ENCODE measurements at places on chromosomes 4 and X.

DNA sequence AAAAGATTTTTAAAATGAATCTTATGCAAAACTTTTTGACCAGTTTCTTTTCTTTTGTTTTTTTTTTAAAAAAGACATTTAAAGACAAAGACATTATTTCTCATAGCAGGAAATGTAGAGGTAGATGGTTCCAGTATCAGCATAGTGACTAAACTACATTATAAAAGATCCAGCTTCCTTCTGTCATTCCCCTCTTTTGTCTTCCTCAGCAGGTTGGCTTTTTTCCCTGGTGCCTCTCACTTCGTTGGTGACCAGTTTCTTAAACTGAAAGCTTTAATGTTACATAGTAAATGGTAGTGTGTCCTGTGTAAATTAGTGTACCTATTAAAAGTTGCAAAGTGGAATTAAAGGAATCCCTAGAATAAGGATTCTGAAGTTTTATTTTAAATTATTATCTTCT is 36.1 kb downstream of the DCK start:
- no peak for DNase-seq

DNA sequence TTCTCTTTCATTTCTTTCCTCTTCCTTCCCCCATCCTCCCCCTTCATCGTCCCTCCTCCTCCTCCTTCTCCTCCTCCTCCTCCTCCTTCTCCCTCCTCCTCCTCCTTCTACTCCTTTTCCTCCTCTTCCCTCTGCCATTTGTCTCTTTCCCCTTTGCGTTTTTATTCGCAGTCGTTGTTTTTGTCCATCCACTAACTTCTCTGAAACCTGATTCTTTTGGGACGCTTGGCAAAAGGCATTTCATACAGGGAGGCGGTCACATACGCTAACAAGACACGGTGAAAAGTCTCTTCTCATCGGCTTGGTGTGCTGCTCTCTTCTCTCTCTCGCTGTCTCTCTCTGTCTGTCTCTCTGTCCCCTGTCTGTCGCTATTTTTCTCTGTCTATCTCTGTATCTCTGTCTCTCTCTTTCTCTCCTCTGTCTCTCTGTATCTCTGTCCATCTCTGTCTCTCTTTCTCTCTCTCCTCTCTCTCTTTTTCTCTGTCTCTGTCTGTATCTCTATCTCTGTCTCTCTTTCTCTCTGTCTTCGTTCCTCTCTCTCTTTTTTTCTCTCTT is 5.4 kb upstream of the SHOX start:
- DNase-seq, result no peak

- DNase-seq, result no peak
Observed at GRCh38 chr4:68183417-68183816, 53.7 kb upstream of the TMPRSS11F start.

DNA sequence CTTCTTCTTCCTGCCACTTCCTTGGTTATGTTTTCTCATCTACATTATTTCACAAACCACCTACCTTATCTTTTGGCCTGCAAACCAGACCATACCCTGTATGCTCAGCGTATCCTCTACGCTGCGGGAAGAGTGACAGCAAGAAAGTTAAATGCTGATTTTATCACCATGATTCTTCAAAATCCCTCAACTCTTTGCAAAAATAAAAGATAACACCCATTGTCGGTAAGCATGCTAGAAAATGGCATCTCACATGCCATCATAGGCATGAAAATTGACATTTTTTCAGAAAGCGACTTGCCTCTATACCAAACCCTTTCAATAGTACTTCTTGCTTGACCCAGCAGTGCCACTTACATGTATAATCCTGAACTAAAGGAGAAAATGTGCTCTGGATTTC is 102.0 kb downstream of the HPGD start:
- no peak for DNase-seq

DNA sequence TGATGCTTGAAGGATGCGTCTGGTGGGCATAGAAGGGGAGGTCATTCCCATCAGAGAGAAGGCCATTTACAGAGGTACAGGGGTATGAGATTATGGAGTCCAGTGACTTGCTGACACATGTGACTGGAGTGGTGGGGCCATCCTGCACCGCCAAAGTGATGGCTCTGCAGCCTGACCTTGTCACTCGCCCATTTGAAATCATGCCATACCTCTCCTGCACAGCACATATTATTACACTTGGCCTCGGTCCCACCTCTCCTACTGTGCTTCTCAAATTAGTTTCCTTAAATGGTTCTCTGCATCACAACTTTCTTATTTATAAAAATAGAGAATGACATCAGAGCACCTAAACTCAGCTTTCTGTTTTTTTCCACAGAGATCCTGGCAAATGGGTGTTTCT is 60.7 kb upstream of the HAND2 start:
- DNase-seq, result no peak

DNA sequence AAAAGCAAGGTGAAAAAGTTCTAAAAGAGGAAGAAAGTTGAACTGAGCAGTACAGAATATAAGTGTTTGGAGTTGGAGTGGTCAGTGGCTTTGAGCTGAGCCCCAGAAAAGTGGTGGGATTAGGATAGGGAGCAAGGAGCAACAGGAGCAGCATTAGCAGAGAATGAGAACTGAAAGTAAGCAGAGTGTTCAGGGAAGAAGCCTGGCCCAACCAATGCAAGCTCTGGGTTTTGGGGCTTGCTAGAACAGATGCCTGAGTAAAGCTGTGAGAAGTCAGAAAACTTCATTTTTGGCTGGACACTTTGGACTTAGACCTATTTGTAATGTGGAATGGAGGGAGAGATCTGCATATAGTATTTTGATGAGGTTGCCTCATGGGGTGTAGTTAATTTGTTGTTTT is 17.8 kb downstream of the JADE1 start:
- DNase-seq, result no peak

- no peak for DNase-seq
Observed at GRCh38 chrX:115023139-115023538, 5.7 kb upstream of the IL13RA2 start.

DNA sequence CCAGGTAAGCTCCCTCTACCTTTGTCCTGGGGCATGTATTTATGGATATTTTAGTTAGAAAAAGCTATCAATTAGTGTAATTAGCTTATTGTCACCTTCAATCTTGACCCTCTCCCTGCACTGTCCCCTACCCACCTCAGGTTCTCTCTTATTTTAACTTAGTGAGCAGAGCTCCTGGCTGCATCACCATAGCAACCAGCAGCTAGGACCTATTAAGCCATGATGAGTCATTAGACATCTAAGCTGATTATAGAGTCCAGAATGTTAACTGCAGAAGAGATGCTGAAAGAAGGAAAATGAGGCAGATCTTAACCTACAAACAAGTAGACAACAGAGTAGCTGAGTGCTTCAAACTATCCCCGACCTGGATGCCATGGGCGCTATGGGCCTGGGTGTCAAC is 36.6 kb downstream of the MAGEE2 start:
- no peak for DNase-seq

DNA sequence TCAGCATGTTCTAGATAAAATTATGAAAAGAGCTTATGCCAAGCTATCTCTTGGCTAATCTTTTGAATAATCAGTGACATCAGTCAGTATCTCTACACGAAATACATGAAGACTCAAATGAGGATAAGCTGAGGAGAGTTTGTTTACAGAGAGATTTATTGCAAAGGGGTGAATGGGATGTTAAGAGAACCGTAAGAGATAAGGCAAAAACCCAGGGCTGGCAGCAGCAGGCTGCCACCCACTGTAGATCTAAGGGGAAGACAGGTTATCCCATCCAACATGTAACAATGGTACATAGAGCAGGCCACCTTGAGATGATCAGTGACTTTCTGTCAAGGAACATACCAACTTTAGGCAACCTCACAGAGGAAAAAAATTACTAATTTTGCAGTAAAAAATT is 432.1 kb upstream of the NR3C2 start:
- no peak for DNase-seq

GRCh38 chr4:25085671-25086070 is 54.9 kb upstream of the LGI2 start:
- DNase-seq, result no peak

GRCh38 chrX:150886381-150886780 is 12.1 kb downstream of the CD99L2 start:
- no peak for DNase-seq

- peak; percentile 55 for DNase-seq
Observed at GRCh38 chrX:151396042-151396824, 773 bp upstream of the VMA21 start.

DNA sequence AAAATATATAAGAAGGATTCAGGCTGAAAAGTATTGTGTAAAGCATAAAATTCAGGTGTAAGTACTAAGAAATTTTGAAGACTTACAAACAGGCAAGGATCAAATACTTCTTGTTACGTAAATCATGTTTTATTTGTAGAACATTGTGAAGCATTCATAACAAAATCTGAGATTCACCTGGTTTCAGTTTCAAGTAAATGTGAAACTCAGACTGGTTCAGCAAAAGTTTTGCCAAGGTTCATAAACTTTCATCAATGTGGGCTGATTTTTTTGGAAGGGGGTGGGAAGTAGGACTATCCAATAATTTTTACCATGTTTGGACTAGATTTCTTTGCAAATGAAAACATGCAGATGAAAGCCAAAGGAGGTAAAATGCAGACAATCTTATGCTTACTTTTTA is 527.7 kb downstream of the ANKRD50 start:
- no peak for DNase-seq

GRCh38 chr4:12409507-12410190 is 981.0 kb upstream of the HS3ST1 start:
- DNase-seq, result no peak

DNA sequence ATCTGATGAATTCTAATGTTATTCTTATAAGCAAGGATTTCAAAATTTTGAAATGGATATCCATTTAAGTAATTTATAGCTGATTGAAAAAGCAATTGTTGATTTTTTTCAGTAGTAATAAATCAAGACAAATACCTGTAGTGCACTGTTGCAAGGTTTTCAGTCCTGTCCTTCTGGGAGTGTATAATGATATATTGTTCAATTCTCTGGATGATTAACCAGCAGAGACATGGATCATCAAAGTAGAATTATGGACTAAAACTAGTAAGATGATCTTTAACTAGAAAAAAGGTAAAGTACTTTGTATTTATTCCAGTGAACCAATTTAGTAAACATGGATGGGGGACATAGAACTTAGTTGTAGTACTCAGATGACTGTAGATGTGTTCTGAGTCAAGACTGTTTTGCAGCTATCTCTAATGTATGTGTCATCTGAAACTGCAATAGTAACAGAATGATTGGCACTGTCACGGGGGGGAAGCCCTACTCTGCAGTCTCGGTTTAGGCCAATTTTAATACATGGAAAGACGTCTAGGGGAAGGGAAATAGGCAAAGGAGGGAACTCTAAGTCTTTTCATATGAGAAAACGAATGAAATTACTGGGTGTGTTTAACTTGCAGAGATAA is 121.9 kb downstream of the GLRA3 start:
- DNase-seq, result no peak

DNA sequence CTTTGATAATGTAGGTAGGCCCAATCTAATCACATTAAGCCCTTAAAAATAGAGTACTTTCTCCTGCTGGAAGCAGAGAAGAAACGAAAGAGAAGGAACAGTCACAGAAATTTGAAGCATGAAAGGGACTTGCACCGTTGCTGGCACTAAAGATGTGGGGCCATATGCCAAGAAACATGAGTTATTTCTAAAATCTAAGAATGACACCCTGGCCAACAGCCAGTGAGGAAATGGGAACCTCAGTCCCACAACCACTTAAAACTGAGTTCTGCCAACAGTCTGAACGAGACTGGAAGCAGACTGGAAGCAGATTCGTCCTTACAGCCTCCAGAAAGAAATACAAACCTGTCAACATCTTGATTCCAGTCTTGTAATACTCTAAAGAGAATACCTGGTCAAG is 70.1 kb downstream of the CENPC start:
- DNase-seq, result no peak

- DNase-seq, result no peak
Observed at GRCh38 chr4:145613566-145614232, 5.5 kb upstream of the MMAA start.

GRCh38 chr4:186422296-186422695 is 133.1 kb downstream of the MTNR1A start:
- DNase-seq, result no peak

DNA sequence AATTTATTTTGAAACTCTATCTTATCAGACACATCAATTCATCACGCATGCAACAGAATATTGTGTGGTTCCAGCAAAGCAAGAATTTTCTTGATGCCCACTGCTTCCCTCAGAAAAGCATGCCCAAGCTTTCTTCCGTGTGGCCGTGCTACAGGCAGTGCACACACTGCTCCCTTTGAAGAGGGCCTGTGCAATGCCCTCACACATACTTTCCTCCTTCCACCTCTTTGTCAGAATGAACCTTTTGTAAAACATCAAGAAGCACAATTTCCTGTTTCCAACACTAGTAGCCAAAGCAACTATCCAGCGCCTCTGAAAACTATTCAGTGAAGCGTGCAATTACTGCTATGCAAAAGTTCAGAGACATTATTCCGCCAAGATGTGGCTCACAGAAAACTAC is 201.7 kb downstream of the NLGN4X start:
- no peak for DNase-seq

- no peak for DNase-seq
Observed at GRCh38 chrX:118760025-118760424, 32.6 kb downstream of the IL13RA1 start.

- DNase-seq, result no peak
Observed at GRCh38 chr4:109912706-109913595, at the start of gene EGF. TSS of gene EGF (plus strand) at chr4:109912883. CDS start at chr4:109913336, 453 bp downstream.

DNA sequence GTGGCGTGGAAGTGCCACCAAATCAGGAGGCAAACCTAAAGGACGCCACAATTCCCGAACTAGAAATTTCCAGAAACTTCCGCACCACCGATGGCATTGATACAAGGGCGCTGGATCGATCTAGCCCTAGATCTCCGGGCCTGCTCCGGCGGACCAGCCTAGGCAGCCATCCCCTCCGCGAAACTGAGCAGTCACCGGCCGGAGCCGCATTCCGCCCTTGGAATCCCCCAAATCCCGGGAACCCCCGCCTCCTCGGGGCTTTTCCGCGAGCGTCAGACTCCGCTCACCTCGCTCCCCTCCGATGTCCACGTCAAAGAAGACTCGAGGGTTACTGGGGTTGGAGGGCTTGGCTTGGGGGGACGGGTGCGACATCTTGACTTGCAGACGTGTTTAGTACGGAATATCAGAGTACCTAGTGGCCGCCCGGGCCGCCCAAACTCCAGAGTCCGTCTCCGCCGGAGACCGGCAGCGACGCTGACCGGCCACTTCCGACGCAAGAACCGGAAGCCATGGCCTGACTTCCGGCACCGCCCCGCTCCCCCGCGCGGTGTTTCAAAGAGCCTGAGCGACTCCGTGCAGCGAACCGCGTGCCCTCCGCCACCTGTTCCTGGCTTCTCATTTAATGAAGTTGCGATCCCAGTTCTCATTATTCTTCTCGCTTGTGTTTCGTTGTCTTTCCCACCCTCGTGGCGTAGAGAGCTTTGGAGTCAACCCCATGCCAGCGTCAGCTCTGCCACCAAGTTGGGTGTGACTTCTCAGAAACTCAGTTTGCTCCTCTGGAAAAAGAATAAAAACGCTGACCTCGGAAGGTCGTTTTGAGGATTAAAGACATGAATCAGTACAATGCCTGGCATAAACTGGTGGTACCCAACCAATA is at the start of gene PPID:
Gene PPID, minus strand, starts transcription at position 480 of the 877 bp plus-strand sequence. Its CDS starts 108 bp downstream, at position 372.
- peak; percentile 91 for DNase-seq

- DNase-seq, result no peak
Observed at GRCh38 chr4:169256101-169256612, 14.6 kb downstream of the SH3RF1 start.

GRCh38 chr4:26105337-26105736 is 191.3 kb downstream of the SMIM20 start:
- no peak for DNase-seq
